Activated T-helper 2 cell treated with anti-CD3 and anti-CD28 coated beads, Interferon-gamma antibody, Interleukin-2, Interleukin-4, amounts not matched to agents 10 μg/mL and 5 μg/mL and 100 μg/mL, durations not matched to agents 14 hours and 24 hours and 36 hours (primary cell): ENCODE measurements at places on chromosomes 5 and 9.

DNA sequence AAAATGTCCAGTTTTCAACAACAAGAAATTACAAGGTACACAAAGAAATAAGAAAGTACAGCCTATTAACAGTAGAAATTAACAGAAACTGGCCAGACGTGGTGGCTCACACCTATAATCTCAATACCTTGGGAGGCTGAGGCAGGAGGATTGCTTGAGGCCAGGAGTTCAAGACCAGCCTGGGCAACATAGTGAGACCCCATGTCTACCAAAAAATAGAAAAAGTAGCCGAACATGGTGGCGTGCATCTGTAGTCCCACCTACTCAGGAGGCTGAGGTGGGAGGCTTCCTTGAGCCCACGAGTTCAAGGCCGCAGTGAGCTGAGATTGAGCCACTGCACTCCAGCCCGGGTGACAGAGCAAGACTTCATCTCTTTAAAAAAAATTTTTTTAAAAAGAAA, 41.5 kb upstream of the FSD1L start:
- no peak for DNase-seq

- no peak for DNase-seq
Measured at GRCh38 chr5:79628811-79629210, 16.6 kb downstream of the TENT2 start.

- DNase-seq = peak; percentile 82
Measured at GRCh38 chr5:175652741-175653663, 4.9 kb upstream of the HRH2 start.

GRCh38 chr5:38719916-38720315, 125.9 kb upstream of the OSMR start:
- no peak for DNase-seq

GRCh38 chr5:150350524-150351344, 6.8 kb upstream of the TCOF1 start:
- peak; percentile 31 for DNase-seq

- DNase-seq = no peak
Measured at GRCh38 chr5:31197183-31197582, 3.7 kb downstream of the CDH6 start.

DNA sequence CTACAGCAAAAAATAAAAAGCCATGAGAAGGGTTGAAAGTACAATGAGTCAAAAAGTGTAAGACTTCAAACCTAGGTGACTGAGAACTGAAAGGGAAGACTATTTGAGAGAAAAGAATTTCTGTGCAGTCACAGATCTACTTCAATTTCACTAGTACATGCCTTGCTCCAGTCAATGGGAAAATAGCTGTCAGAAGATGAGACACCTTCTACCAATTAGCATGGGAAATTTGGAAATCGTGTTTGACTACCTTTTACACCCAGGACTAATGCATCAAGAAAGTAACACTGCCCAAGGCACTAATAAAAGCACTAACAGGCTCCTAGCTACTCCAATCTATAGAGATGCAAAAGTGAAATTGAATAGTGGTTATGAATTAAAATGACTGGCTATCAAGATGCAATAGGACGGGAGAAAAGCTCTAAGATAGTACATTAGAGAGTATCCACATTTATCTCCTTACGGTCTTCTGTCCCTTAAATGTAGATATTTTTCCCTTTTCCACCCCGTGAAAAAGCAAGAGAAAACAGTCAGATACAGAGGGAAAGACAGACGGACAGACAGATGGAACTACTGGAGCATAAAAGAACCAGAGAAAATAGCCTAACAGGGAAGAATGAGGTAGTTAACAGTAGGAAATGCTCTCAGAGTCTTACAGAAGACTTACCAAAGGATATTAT, 15.2 kb downstream of the ERP44 start:
- no peak for DNase-seq

GRCh38 chr9:14027116-14027800, 286.7 kb downstream of the NFIB start:
- no peak for DNase-seq

GRCh38 chr5:14187660-14188059, 44.5 kb downstream of the TRIO start:
- DNase-seq = no peak

- DNase-seq = no peak
Measured at GRCh38 chr5:179373961-179374505, 28.8 kb upstream of the ADAMTS2 start.

GRCh38 chr9:99783799-99784198, 37.9 kb upstream of the NR4A3 start:
- DNase-seq = no peak

DNA sequence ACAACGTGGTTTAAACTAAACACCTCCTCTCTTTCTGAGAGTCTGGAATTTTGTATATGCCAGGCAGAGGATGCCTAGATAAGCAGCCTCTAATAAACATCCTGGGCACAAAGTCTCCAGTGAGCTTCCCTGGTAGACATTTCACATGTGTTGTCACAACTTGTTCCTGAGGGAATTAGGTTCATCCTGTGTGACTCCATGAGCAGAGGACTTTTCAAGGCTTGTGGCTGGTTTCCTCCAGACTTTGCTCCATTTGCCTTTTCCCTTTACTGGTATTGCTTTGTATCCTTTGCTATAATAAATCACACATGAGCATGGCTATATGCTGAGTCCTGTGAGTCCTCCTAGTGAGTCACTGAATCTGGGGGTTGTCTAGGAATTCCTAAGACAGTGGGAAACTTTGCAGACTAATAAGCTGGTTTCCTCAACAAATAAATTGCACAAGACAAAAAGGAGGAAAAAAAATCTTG, 77.4 kb downstream of the NR2F1-AS1 start:
- DNase-seq = no peak

- no peak for DNase-seq
Measured at GRCh38 chr9:107620236-107620635, 130.7 kb upstream of the KLF4 start.

- no peak for DNase-seq
Measured at GRCh38 chr9:129595311-129595741, 25.6 kb downstream of the C9orf50 start.
